ENCODE measurements at places on chromosomes 5 and 9.

DNA sequence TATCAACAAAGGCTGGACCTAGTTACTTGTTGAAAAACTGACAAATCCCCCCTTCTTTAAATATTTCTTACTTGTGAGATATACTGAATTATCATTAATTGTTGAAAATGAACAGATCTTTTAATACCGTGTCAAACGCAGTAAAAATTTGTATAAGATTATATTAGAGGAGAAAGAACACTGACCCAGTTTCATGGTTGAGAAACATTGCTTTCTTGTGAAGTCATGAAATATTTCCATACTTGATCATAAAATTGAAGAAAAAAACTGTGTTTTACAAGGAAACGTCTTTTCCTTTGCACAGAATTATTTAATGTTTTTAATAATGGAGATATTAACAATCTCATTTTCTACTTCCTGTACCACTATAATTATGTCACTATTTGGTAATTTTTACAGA is 45.8 kb downstream of the MOCS2 start:
- DNase-seq = no peak

DNA sequence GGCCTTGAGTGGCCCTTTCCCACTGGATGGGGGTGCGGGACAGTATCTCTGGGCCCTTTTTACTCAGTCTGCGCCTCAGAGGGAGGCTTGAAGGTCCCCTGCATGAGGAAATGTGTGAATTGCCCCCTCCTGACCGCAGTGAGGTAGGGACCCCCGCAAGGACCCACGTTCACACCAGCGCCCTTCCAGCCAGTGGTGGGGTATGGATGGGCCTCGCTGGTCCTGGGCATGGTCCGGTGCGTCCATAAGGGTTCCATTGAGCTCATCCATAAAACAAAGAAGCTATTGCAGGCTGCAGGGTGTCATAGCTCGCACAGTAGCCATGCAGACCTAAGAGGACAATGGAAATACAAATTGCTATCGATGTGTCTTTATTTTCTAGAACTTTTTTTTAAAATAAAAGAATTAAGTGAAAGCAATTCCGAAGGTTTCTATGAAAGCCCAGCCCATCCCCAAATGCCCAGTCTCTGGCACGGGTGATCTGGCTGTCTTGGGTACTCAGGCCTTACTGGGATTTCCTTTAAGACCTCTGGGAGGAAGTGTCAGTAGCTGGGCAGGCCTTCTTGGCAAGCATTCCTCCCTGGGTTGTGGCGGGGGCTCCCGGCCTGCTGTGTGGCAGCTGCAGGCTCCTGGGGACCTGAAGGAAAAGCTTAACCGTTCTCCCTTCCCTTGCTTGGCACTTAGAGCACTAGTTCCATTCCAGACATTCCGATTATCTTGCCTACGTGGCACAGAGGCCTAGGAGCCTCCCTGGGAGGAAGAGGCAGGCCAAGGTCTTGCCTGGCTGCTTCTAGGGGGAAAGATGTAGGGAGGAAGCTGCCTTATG is 1.5 kb upstream of the SEMA5A start:
- DNase-seq = peak; percentile 25

GRCh38 chr9:80664327-80665210 is 1024.8 kb downstream of the TLE1 start:
- no peak for DNase-seq

GRCh38 chr9:98806394-98807035 is 955 bp upstream of the GALNT12 start:
- DNase-seq = no peak

- no peak for DNase-seq
Measured at GRCh38 chr9:99393993-99394392, 171.9 kb downstream of the SEC61B start.

DNA sequence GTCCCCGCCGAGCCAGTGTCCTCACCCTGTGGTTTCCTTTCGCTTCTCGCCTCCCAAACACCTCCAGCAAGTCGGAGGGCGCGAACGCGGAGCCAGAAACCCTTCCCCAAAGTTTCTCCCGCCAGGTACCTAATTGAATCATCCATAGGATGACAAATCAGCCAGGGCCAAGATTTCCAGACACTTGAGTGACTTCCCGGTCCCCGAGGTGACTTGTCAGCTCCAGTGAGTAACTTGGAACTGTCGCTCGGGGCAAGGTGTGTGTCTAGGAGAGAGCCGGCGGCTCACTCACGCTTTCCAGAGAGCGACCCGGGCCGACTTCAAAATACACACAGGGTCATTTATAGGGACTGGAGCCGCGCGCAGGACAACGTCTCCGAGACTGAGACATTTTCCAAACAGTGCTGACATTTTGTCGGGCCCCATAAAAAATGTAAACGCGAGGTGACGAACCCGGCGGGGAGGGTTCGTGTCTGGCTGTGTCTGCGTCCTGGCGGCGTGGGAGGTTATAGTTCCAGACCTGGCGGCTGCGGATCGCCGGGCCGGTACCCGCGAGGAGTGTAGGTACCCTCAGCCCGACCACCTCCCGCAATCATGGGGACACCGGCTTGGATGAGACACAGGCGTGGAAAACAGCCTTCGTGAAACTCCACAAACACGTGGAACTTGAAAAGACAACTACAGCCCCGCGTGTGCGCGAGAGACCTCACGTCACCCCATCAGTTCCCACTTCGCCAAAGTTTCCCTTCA is 1.4 kb downstream of the GLIS3 start:
- DNase-seq = no peak

All from putamen (tissue), 1 donor.